ENCODE measurements at places on chromosomes 2 and 18.

DNA sequence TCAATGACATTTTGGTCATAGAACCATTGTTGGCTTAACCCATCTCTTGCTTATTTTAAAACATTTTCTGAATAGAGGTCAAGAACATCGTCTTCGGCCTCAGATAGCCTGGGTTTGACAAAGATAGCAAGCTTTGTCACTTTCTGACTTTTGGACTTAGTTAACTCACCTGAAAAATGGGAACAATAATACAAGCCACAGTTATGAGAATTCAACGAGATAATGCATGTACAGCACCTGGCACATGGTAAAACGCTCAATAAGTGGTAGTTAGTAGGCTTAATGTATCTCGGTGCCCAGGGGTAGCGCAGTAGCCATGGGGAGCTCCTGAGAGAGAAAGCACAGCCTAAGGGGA lies 446 bp upstream of the COPS7B start:
- DNase-seq, result no peak

DNA sequence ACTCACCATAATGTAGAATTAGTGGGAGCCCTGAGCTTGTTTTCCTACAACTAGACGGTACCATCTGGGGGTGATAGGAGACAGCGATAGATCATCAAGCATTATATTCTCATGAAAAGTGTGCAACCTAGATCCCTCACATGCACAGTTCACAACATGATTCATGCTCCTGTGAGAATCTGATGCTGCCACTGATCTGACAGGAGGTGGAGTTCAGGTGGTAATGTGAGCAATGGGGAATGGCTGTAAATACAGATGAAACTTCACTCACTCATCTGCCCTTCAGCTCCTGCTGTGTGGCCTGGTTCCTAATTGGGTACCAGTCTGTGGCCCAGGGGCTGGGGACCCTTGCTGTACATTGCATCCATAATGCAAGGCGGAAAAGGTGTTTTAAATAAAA lies 60.7 kb downstream of the USP34 start:
- no peak for DNase-seq

DNA sequence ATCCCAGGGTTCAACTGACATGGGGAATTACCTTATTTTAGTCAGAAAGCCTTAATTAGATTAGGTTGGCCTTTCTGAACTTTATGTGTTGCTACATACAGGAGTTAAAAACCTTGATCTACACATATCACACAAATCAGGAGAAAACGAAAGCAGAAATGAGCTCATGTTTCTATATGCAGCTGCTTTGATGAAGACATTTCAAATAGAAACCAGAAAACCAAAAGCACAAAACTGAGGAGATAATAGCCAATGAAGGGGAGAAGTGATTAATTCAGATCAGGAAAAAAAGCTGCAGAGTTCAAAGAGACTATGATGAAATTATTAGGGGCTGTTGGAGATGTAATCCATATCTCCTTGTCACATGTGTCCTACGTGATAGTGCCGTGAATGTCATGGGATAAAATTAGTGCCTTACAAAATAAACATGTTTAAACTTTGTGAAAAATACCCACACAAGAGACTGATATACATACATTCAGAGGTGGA lies 255.0 kb downstream of the CAMKMT start:
- DNase-seq, result no peak

GRCh38 chr18:55579501-55580270 lies 8.3 kb downstream of the TCF4 start:
- no peak for DNase-seq

DNA sequence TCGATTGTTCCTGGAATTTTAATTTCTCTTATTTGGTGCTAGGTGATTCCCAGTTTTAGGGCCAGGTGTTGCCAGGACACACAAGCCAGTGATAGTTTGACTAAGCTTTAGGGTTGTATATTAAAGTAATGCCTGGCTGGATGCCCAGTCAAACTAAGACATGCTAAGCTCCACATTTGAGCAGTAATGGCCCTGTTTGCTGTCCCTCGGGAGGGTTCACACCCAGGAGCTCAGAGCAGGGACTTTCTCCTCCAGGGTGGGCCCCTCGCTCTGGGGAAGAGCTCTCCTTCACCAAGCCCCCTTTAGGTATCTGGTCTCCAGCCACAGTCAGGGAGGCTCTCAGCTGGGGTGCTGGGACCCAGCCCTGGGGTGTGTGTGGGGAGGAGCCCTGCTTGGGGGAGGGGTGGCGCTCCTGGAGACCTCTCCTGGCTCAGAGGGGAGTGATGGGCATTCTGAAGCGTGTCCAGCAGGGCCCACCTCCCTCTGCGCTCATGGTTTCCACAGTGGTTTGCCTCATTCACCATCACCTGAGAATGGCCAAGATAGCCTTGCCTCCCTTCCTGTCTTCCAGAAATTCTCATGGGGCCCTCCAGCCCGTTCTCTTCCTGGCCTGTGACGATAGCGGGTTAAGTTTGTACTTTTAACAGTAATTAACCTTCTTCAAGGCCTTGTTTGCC lies 31.7 kb downstream of the INPP4A start:
- peak; percentile 55 for DNase-seq

- no peak for DNase-seq
Measured at GRCh38 chr2:175535631-175536030, 354.1 kb upstream of the ATP5MC3 start.

GRCh38 chr2:47238638-47239037 lies 83.5 kb upstream of the STPG4 start:
- no peak for DNase-seq

GRCh38 chr2:148670773-148671172 lies 26.2 kb downstream of the EPC2 start:
- DNase-seq, result no peak

DNA sequence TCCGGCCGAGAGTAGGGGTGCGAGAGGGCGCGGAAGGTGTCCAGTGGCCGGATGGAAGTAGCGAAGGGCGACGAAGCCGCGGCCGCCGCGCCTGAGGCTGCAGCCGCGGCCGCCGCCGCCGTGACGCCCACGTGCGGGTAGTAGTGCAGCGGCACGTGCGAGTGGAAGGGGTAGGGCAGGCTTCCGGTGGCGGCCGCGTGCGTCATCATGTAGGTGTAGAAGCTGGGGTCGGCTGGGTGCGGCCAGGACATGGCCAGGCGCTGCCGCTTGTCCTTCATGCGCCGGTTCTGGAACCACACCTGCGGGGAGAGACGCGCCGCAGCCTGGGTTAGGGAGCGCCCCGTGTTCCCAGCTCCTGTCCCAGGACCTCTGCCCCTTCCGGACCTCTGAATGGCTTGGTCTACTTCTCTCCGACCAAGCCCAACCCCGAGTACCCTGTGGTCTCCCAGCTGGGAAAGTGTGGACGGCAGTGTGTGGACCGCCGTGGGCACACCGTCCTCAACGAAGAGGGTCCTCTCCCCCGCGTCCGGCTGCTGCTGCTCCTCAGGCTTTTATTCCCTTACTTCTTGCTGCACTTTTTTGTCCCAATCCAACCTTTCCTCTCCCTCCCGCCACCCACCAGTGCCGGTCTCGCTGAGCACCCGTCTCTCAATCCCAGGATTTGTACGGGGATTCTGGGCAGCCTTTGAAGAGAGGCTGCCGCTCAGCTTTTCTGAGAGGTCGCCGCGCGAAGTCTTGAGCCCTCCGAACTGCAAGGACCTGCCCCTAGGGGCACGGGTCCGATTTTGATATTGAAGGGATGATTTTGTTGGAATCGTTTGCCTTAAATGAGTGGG lies 3.0 kb downstream of the EVX2 start:
- DNase-seq, result peak; percentile 72

GRCh38 chr2:231935207-231935524 lies 9.0 kb upstream of the NPPC start:
- peak; percentile 24 for DNase-seq

GRCh38 chr2:13758412-13758811 lies 874.1 kb upstream of the LRATD1 start:
- DNase-seq, result no peak

- DNase-seq, result no peak
Measured at GRCh38 chr2:65277791-65278483, 50.3 kb downstream of the ACTR2 start.

GRCh38 chr2:36886664-36887063 lies 79.7 kb downstream of the STRN start:
- no peak for DNase-seq

GRCh38 chr2:70420143-70420542 lies 118.3 kb upstream of the FAM136A start:
- DNase-seq, result no peak

GRCh38 chr2:88933091-88933490 lies 241.6 kb downstream of the RPIA start:
- DNase-seq, result no peak

DNA sequence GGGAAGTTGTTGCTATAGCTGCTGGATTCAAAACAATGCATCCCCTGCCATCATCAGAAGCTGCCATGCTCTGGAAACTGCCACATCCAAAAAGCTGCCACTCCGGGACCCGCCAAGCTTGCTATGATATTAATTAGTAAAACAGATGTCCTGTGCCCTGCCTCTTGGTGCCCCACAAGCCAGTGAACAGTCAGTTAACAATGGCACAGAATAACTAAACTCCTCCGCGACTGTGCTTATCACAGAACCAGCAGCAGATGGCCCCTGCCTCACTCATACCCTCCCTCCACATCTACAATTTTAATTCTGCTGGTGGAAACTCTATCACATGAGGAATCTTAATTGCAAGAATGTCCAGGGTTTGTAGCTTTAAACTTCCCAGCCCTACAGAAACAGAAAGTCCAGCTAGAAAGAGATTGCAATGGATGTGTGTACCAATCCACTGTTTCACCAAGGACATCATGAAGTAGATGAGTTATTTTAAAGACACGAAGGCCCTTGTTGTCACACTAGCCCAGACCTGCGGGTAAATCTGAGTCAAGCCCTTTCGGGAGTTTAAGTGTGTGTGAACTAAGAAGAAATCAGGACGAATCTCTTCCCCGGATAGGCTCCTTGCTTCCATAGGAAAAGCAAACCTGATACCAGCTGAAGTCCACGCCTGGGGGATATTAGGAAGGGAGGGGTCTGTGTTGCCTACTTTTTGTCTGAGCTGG lies 7.4 kb upstream of the ACYP2 start:
- no peak for DNase-seq

GRCh38 chr18:5770176-5770575 lies 125.1 kb downstream of the TMEM200C start:
- DNase-seq, result no peak

DNA sequence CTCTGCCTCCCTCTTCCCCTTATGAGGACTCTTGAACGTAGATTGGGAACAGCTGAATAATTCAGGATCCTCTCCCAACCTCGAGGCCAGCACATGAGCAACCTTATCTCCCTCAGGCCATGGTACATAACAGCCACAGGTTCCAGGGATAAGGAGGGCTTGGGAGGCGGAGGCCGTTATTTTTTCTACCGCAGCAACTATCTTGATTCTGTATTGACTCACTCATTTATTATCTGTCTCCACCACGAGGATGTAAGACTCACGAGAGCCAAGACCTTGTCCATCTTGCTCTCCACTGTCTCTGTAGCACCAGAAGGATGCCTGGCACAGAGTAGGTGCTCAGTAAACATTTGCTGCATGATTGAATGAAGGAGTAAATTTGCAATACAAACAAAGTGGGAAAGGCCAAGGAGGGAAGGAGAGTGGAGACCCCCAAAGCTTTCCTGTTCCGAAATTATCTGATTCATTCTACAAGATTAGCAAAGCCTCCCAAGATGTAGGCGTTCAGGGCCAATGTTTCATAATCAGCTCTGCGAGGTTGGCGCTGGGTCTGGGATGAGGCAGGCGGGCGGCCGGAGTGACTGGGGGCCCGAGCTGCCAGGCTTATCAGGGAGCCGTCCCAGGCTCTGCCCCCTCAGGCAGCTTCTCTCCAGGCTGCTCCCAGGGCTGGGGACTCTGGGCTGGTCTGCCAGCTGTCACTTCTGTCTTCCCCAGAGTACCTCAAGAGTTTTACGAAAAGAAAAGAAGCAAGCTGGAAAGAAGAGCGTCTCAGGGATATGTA lies 31.6 kb downstream of the INPP5D start:
- DNase-seq, result no peak

- DNase-seq, result no peak
Measured at GRCh38 chr18:36580266-36580665, 248.5 kb downstream of the TPGS2 start.

DNA sequence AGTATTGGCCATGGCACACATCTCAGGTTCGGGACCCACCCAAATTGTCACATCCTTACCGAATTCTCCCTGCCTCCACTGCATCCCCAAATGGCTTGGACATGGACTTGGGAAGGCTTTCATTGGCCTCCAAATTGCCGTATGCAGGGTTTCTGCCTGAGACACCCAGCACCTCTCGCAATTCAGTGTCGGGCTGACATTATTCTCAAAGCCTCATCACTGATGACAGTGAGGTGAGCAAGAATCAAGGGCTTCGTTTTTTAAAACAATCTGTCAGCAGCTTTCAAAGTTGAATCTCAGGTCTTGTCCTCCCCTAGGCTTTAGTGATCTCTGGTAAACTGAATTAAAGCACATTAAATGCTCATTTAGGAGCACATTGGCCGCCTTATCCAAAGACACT lies 29.5 kb upstream of the TGFA start:
- no peak for DNase-seq

DNA sequence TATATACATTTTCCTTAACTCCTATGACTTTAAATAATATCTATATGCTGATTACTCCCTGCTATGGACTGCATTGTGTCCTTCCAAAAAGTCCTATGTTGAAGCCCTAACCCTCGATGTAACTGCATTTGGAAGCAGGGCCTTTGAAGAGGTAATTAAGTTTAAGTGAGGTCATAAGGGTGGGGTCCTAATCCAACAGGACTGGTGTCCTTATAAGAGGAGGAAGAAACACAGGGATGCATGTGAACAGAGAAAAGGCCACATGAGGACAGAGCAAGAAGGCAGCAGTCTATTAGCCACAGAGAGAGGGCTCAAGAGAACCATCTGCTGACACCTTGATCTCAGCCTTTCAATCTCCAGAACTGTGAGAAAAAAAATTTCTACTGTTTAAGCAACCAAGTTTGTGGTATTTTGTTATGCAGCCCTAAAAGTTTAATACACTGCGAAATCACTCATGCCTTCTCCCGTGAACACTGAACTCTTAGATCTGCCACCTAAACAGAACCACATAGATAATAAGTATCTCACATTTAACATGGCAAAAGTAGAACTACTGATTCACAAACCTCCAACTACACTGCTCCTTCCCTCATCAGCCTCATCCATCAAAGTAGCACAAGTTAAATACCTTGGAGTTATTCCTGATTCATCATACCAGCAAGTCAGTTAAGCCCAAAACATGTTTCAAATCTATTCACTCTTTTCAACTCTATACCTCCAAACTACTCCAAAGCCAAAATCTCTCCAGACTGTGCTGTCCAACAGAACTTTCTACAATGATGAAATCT lies 65.4 kb downstream of the HIBCH start:
- DNase-seq, result no peak

GRCh38 chr2:191607096-191607495 lies 70.8 kb upstream of the NABP1 start:
- DNase-seq, result no peak

DNA sequence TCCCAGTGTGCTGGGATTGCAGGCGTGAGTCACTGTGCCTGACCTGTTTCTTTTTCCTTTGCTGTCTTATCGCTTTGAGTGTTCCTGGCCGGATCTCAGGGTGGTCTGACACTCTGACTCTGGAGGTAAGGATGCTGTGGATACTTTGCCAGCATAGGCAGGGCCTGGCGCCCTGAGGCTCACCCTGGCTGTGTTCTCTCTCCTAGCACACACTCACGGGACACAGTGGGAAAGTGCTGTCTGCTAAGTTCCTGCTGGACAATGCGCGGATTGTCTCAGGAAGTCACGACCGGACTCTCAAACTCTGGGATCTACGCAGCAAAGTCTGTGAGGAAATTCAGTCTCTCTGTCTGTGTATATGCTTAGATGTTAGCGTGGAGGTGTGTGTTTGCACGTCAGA lies 18.0 kb upstream of the SAG start:
- no peak for DNase-seq

- DNase-seq, result no peak
Measured at GRCh38 chr2:113135317-113135716, 7.9 kb downstream of the IL1RN start.

All from H7 (cell line).